Adipocyte (in vitro differentiated cells): ENCODE measurements at places on chromosomes 2 and 18.
A peak's percentile ranks its signal among the peaks of the same experiment; 100 is the strongest.

GRCh38 chr2:109342256-109342850 lies 213.3 kb downstream of the SH3RF3 start:
- no peak for DNase-seq

GRCh38 chr2:145402706-145403277 lies 882.9 kb upstream of the ZEB2 start:
- no peak for DNase-seq

- no peak for DNase-seq
Observed at GRCh38 chr18:77677536-77677935, 427.9 kb downstream of the GALR1 start.

GRCh38 chr18:75204269-75204731 lies 4.6 kb downstream of the PTGR3 start:
- no peak for DNase-seq

DNA sequence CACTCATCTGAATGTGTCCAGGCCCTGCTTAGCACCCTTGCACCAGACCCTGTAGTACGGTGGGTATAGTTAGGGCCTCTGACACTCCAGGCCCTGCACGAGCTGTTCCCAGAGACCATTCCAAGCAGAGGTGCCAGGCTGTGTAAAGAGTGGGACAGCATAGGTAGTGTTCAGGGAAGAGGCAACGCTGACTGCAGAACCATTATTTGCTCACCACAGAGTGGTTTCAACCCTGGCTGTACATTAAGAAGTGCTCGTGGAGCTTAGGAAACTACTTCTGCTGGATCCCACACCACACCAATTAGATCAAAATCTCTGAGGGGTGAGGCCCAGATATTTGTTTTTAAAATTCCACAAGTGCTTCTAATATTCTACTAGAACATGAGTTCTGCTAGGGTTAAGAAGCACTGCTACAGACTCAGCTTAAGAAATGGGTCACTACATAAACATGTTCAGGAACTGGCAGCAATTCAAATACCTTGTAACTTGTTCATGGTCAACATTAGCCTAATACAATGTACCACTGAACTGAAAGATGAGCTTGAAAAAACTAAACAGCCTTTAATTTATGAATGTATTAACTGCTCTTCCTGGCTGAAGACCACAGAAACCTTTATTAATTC lies 183.0 kb downstream of the MYO5B start:
- DNase-seq = peak; percentile 81

- DNase-seq = no peak
Observed at GRCh38 chr2:96985181-96985945, 1.0 kb downstream of the FAM178B start.

- peak; percentile 68 for DNase-seq
Observed at GRCh38 chr2:199940373-199940772, 14.9 kb downstream of the TYW5 start.

DNA sequence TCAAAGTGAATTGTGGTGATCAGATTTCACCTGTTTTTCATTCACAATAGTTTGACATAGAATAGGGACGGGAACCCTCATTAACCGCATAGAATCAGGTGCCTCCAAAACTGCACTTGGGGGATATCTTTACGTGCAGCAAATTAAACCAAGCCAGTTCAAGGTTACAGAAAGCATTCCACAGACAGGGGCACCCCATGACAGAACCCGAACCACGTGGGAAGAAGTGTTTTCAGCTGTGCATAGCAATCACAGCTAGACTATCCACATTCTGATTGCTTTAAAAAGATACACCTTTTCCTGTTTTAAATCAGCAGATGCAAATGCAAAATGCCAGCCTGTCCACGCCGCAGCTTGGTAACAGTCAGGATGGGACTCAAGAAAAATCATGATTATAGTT lies 205.8 kb downstream of the ANAPC1 start:
- no peak for DNase-seq

GRCh38 chr2:191189112-191189635 lies 38.4 kb upstream of the STAT4 start:
- no peak for DNase-seq

DNA sequence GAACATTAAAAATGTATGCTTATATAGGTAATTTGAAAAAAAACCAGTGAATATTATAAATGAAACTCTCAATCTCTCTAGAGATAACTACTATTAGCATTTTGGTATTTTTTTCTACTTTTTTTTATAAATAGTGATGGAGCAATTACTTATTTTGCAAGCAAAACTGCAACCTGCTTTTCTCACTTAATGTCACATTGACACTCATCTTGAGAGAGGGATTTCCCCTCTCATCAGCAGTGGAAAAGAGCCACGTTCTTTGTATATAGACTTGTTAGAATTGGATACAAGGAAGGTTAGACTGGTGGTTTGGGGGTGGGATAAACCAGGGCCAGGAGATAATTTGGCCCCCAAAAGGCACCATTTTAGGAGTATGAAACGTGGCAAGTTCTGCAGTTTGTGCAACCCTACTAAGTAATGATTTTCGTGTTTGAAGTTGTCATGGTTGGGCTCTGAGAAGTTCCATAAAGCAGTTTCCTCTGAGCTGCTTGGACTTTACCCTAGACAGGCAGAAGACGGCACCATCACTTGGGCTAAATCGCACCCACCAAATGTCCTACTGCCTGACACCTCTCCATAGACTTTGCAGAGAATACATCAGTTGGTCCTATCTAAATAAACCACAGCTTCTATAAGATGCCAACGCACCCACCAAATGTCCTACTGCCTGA lies 194.0 kb downstream of the ACTR3 start:
- DNase-seq = no peak

DNA sequence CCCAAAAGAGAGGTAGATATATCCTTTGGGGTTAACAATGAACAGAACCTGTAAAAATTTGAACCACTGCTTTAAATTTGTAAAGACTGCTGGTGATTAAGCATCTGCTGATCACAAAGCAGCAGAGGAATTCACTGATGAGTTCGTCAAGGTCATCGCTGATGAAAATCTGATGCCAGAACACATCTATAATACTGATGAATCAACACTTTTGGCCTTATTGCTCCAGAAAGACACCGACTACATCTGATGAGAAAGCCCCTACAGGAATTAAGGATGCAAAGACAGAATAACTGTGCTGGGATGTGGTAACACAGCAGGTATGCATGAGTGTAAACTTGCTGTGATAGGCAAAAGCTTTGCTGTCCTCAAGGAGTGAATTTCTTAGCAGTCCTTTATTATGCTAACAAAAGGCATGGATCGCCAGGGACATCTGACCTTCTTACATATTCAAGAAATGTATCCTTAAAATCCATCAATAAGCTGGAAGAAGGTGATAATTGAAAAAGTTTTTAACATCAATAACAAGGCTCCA lies 30.5 kb upstream of the SGPP2 start:
- no peak for DNase-seq

- DNase-seq = no peak
Observed at GRCh38 chr18:76882146-76882545, 59.8 kb downstream of the ZNF236 start.

- no peak for DNase-seq
Observed at GRCh38 chr2:42217307-42217706, 48.2 kb downstream of the EML4 start.

DNA sequence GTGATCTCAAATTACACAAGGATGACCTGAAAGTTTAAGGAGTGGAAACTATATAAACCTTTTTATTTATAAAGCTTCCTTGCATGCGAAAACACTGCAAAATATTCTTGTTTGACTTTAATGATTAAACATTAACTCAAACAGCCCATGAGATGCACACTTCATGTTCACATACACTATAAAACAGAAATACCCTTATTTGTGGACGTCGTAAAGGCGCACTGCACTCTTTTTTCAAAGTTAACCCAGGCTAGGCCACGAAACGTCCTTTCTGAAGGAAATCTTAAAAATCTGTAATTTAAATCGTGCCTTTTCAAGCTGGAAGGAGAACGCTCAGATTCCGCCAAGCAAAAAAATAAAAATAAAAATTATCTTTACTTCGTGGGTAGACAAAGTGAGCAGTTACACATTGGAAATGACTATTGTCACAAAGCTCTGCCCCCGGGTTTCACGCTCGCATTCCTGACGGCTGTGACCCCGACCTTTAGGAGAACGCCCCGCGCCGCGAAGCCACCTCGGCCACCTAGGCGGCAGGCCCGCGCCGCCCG lies 728 bp downstream of the FAM168B start:
- DNase-seq = no peak

DNA sequence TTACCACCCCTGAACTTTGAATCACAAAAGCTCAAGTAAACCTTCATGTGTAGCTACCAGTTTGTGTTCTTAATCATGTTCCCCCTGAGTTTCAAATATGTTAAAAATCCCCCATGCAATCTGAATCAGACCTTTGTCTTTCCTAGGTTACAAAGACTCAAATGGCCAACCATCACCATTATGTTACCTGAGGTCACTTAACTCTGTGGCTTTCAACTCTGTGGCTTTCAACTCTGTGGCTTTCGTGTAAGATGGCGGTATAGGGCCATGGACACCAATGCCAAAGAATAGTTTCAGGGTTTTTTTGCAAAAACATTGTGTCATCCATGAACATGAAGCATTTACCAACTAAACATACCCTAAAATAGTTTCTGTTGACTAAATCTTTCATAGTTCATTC lies 6.7 kb downstream of the ERMN start:
- DNase-seq = no peak

DNA sequence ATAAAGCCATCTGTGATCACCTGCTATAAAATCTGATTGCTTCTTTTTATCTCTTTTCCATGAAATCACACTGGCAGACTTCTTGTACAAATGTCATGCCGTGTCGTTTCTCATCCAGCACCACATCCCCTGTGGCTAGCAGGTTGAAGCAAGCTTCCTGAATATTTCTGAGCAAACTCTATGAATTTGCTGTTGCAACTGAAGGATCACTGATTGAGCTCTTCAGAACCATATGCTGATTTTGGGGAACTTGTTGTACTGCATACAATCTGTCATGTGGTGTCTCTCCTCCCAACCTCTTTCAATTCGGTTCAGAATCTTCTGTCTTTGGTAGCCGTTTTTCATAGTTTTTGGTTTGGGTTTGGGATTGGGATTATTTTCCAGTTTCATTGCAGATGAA lies 57.7 kb upstream of the RBMS1 start:
- DNase-seq = no peak

DNA sequence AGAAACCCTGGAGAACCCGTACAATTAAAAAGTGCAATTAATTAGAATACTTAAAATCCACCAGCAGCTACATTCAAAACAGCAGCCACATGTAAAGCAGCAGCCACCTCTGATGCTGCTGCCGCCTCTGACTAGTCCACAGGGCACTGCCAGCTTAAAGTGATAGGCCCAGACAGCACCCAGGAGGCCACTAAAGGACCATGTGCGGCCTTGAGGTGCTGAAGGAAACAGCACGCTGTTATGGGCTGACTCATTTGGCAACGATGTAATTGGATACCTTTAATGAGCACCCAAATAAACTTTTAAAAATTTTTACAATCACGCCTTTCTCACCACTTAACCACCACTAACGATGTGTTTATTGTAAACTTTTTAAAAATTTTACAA lies 209.3 kb upstream of the NCKAP5 start:
- DNase-seq = no peak

- no peak for DNase-seq
Observed at GRCh38 chr2:74582184-74582583, 27.7 kb downstream of the DOK1 start.

DNA sequence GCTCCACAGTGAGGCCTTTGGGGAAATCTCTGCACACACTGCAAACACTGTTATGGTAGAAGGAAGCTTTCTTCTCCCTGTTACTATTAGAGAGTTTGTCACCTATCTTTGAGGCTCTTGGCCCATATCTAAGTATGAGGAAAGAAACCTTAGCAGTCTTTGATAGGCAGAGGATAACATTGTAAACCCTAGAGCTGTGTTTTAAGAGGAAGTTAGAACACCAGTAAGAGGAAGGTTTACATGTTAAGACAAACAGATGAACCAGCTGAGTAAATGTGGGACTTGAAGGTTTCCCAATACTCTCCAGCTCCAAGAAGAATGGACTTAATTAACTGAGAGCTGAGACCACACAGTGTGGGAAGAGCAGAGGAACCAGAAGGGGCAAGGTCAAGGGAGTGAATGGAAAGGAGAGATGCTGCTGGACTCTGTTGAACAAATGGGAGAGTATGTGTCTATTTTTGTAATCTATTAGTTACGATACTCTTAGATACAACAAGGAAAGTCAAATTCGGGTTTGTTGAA lies 257.0 kb downstream of the DPP10 start:
- DNase-seq = no peak

DNA sequence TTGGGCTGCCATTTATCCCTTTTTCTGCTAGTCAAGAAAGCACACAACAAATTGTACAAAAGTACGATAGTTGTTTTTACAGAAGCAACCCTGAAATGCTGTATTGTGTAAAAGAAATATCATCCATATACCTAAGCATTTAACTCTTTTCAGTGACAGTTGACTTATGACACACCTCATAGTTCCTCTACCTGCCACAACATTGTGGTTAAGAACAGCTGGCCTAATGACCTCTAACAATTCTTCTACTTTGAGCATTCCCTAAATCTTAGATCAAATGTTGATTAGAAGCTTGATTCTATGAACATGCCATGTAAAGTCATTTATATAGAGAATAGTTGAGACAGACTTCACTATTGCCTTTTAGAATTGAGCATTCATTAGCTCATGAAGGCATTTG lies 165.9 kb upstream of the SETBP1 start:
- DNase-seq = no peak

DNA sequence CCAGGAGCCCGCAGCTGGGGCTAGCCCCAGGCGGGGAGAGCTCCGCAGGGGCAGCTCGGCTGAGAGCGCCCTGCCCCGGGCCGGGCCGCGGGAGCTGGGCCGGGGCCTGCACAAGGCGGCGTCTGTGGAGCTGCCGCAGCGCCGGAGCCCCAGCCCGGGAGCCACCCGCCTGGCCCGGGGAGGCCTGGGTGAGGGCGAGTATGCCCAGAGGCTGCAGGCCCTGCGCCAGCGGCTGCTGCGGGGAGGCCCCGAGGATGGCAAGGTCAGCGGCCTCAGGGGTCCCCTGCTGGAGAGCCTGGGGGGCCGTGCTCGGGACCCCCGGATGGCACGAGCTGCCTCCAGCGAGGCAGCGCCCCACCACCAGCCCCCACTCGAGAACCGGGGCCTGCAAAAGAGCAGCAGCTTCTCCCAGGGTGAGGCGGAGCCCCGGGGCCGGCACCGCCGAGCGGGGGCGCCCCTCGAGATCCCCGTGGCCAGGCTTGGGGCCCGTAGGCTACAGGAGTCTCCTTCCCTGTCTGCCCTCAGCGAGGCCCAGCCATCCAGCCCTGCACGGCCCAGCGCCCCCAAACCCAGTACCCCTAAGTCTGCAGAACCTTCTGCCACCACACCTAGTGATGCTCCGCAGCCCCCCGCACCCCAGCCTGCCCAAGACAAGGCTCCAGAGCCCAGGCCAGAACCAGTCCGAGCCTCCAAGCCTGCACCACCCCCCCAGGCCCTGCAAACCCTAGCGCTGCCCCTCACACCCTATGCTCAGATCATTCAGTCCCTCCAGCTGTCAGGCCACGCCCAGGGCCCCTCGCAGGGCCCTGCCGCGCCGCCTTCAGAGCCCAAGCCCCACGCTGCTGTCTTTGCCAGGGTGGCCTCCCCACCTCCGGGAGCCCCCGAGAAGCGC lies 15.0 kb upstream of the GMPPA start:
- DNase-seq = no peak
